ENCODE measurements at places on chromosomes 1 and 21.

GRCh38 chr1:21673277-21673780, 4.2 kb upstream of the RAP1GAP start:
- no peak for DNase-seq

DNA sequence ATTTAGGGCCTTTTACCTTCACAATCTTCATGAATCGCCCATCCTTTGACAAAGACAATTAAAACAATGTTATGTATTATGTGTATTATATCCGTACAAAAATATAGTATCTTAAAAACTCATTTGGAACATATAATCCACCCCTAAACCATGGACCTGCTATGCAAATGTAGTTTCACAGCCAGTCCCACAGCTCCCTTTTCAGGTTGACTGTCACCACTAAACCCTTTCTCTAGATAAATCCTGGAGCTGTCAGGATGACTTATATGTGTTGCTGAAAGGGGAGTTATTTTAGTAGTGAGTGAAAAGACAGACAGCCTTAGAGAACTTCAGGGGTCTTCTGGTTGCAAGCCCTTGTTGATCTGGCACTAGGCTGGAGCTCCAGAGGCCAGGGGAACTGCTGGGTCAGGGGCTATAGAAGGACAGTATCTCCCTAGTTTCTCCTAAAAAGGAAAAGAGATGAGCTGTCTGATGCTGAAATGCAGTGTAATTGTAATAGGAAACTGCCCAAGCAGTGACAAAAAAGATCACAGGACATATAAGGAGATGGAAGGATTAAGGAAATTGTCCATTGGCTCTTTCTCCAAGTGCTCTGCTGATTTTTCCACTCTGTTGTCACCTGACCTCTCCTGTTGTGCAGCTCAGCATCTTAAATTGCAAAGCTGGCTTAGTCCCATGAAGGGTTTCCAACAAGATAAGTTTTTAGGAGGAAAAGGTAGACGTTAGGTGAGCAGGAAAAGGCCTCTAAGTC, 127.7 kb downstream of the S1PR1 start:
- no peak for DNase-seq

DNA sequence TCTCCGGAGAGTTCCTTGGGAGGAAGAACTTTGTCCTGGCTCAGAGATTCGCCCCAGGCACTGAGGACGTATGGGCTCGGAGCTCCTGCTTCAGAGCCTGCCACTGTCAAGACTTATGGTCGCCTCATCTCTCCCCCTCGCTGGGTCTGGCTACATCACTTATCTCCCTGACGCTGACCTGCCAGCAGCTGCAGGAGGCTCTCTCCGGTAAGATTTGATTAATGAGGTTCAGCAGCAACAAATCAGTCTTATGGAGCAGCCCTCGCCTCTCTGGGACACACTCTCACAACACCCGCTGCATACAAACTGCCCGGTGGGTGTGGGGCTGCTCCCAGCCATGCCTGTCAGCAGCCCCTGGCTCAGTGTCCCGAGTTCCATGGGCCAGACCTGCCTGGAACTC, 297.8 kb downstream of the RRAGC start:
- DNase-seq, result no peak

GRCh38 chr1:232964601-232965000, 14.2 kb downstream of the NTPCR start:
- DNase-seq, result no peak

GRCh38 chr1:91830242-91831131, 55.5 kb downstream of the TGFBR3 start:
- DNase-seq, result no peak

Data from activated CD8-positive, alpha-beta T cell treated with anti-CD3 and anti-CD28 coated beads for 36 hours (primary cell).